ENCODE measurements at places on chromosomes 13 and 19.
A peak's percentile ranks its signal among the peaks of the same experiment; 100 is the strongest.

GRCh38 chr13:25232937-25233515, 54.3 kb downstream of the MTMR6 start:
- peak; percentile 44 for DNase-seq

GRCh38 chr13:98507282-98507797, 69.6 kb downstream of the STK24 start:
- peak; percentile 47 for DNase-seq

DNA sequence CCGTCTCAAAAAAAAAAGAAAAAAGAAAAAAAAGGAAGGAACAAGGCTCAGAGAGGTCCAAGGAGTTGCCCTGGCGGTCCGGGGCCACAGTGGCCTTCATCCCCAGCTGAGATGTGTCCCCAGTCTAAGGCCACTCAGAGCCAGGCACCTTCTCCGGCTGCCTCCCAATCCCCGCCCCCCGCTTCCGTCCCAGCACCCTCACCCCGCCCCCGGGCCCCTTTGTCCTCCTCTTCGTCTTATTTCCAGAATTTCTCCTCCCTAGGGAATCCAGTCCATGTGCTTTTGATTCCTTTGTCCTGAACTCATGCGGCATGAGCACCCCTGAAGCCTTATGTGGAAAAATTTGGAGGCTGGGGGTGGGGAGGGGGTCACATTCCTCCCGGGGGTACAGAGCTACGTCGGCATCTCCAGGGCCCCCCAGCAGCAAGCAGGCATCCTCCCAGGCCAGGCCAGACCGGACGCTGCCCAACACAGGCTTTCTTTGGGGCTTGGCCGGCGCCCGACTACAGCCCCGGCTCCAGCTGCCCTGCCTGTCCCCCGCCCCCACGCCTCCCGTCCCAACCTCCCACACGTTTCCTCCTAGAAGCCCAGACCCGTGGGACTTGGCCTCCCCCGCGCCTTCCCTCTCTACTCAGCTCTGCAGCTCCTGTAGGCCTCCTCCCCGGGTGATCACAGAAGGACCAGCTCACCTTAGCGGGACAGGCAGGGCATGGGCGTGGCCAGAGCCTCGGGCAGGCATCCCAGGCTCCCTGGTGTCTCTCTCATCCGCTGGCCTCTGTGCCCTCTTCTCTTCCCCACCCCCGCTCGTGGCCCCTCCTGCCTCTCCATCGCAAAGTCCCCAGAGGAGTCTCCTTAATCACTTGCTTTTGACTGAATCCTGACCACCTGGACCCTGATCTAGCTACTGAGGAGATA, 17.8 kb upstream of the ADGRE5 start:
- DNase-seq = no peak

- DNase-seq = peak; percentile 94
Observed at GRCh38 chr13:106276876-106277275, 258.6 kb downstream of the EFNB2 start.

GRCh38 chr19:29665826-29666577, 741 bp downstream of the PLEKHF1 start:
- DNase-seq = no peak

DNA sequence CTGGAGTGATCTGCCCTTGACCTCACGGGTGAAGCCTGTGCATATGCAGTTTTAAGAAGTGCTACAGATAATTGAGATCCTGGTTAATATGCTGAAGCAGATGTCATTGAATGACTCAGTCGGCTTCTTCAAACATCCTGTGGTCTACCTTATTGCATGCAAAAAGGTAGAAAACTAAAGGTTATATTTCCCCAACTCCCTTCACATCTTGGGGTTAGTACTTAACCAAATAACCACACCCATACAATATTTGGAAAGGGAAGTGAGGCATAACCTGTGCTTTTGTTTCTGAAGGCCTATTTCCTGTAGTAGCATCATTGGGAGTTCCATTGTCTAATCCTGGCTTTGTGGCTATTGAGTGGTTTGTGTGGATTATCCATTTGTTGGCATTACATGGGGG, 58.3 kb downstream of the RAP2A start:
- DNase-seq = peak; percentile 63

- DNase-seq = no peak
Observed at GRCh38 chr19:46722421-46723022, 5.6 kb upstream of the PRKD2 start.

- DNase-seq = no peak
Observed at GRCh38 chr19:10431943-10432735, 11.8 kb downstream of the PDE4A start.

DNA sequence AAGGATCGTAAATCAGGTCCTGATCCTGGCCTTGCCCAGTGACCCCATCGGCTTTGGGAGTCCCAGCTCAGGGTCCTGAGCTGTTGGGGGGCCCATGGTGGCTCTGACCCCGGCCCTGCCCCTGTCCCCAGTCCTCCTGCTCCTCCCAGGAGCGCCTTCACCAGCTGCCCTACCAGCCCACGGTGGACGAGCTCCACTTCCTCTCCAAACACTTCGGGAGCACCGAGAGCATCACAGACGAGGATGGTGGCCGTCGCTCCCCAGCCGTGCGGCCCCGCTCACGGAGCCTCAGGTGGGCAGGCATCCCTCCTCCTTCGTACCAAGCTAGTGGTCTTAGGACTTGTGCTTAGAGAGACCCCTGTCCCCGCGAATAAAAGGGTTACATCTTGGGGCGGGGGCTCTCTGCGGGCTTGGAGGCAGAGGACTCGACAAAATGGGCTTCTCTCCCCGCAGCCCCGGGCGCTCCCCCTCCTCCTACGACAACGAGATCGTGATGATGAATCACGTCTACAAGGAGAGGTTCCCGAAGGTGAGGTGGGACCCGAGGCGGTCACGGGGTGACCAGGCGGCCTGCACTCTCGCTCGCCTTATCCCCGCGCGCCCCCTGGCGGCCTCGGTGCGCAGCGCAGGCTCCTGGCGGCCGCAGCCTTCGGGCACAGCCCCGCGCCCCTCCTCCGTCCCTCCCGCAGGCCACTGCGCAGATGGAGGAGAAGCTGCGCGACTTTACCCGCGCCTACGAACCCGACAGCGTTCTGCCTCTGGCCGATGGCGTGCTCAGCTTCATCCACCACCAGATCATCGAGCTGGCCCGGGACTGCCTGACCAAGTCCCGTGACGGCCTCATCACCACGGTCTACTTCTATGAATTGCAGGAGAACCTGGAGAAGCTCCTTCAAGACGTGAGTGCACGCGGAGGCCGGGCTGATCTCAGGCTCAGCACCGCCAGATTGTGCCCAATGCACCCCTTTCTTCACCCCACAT, 9.1 kb downstream of the MAST1 start:
- DNase-seq = peak; percentile 72

DNA sequence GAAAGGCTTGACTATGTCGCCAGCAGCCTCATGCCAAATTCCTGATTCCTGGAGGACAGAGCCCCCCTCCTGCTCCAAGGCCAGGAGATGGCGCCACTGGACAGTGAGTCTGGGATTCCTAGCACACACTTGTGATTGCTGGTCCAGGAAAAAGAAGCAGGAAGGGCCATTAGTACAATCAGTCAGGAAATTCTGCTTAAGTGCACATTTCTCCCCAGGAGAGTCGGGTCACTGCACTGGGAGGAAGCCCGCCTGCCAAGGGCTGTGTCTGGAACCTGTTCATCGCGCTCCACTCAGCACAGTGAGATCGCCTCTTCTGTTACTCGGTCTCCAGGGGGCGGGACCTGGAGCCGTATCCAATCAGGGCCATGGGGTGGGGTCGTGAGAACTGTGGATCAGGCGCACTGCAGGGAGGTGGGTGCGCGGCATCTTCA, 65.1 kb downstream of the ZNF823 start:
- DNase-seq = peak; percentile 37

DNA sequence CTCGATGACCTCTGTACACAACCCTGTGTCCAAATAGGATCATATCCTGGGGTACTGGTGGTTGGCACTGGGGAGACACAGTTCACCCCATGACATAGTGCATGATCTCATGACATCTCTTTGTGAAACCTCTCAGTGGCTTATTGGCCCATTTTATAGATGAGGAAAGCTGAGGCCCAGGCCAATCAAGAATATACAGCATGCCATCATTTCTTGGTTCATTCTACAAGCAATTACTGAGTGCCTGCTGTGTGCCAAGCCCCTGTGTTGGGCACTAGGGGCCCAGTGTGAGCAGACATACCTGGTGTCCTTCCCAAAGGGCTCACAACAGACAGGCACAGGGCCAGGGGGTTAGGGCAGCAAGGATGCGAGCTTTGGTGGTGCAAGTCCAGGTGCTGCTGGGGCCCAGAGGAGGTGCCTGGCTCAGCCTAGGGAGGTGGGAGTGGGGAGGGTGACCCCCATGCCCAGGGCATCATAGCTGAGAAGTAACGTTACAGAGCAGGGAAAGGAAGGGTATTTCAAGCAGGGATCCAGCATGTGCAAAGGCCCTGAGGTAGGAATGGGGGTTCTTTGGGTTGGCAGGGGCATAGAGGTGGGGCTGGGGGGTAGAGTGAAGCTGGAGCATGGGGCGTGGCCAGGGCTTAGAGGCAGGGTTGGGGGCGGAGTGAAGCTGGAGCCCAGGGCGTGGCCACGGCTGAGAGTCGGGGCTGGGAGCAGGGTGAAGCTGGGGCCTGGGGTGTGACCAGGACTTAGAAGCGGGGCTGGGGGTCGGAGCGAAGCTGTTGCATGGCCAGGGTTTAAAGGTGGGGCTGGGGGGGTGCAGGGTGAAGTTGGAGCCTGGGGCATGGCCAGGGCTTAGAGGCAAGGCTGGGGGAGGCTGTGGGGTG, 20.7 kb downstream of the COLGALT1 start:
- DNase-seq = no peak

Data from bronchial epithelial cell (primary cell).